ENCODE measurements at places on chromosomes 12 and 14. TPM values are rescaled to one million over a fixed set of nuclear protein-coding genes. Genes with fewer than 3 reads are reported as not detected.

The KRT73 gene
- not detected for total RNA-seq

The SERPINA9 gene
- not detected for total RNA-seq

The ERC1 gene
- 111 TPM for total RNA-seq

The SYNDIG1L gene
- total RNA-seq = not detected

The ESR2 gene
- 0.23 TPM for total RNA-seq

The ACSM4 gene
- not detected for total RNA-seq

The FLVCR2 gene
- 13.4 TPM for total RNA-seq

The RPGRIP1 gene
- total RNA-seq = 0.12 TPM

The ASCL1 gene
- total RNA-seq = not detected

The C14orf132 gene
- total RNA-seq = 0.05 TPM

The TEDC1 gene
- total RNA-seq = 30.8 TPM

DNA sequence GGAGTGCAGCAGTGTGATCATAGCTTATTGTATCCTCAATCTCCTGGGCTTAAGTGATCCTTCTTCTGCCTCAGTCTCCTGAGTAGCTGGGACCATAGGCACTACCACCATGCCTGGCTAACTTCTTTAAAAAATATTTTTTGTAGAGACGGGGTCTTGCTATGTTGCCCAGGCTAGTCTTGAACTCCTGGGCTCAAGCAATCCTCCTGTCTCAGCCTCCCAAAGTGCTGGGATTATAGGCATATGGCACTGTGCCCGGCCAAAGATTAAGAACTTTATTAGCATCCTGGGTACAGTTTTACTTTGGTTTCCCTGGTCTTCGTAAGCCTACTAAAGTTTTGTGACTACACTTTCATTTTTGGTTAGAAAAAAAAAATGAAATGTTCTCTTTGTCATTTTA lies 84.4 kb downstream of the ACADS start:
- no peak for DNase-seq

- peak; percentile 12 for DNase-seq
Observed at GRCh38 chr14:52790011-52790755, 1.2 kb downstream of the GNPNAT1 start.

- no peak for DNase-seq
Observed at GRCh38 chr14:100610511-100611217, 23.4 kb upstream of the BEGAIN start.

GRCh38 chr12:40646456-40646855 lies 45.8 kb upstream of the CNTN1 start:
- no peak for DNase-seq

GRCh38 chr12:126950266-126950665 lies 1316.7 kb upstream of the TMEM132C start:
- DNase-seq = no peak

DNA sequence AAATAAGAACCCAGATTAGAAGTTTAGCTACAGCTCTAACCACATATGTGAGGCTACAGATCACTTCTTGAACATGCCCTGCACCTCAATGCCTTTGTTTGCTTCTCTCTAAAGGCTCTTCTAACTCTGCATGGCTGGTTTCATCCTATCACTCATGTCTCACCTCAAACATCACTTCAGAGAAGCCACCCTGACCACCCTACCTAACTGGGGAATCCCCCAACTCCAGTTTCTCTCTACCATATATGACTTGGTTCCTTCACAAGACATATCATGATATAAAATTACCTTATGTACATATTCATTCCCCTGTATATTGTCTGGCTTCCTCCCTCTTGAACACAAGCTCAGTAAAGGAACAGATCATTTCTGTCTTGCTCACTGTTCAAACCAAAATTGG lies 250.2 kb upstream of the GRIP1 start:
- no peak for DNase-seq

GRCh38 chr12:107282628-107283027 lies 189.3 kb upstream of the CRY1 start:
- no peak for DNase-seq

GRCh38 chr14:75340921-75341320 lies 62.3 kb downstream of the FOS start:
- DNase-seq = no peak

DNA sequence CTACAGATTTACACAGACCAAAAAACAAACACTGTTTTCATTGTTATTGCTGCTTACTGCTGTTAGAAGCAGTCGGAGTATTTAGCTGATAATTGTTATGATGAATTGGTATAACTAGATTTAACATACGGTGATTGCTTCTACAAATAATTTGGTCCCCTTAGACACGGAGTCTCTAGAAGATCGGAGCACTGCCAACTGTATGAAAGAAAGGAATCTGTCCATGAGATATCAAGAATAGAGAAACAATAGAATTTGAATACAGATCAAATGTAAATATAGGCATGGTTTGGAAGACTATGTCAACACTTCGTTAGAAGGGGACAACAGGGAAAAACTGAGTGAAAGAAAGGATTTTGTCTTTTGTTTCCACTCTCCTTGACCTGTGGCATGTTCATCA lies 110.9 kb downstream of the PPP2R5E start:
- no peak for DNase-seq

GRCh38 chr14:98606816-98607215 lies 665.2 kb downstream of the BCL11B start:
- DNase-seq = no peak

- no peak for DNase-seq
Observed at GRCh38 chr12:100901266-100901665, 106.7 kb downstream of the ANO4 start.

GRCh38 chr12:98373025-98373554 lies 142.3 kb upstream of the TMPO start:
- DNase-seq = no peak

DNA sequence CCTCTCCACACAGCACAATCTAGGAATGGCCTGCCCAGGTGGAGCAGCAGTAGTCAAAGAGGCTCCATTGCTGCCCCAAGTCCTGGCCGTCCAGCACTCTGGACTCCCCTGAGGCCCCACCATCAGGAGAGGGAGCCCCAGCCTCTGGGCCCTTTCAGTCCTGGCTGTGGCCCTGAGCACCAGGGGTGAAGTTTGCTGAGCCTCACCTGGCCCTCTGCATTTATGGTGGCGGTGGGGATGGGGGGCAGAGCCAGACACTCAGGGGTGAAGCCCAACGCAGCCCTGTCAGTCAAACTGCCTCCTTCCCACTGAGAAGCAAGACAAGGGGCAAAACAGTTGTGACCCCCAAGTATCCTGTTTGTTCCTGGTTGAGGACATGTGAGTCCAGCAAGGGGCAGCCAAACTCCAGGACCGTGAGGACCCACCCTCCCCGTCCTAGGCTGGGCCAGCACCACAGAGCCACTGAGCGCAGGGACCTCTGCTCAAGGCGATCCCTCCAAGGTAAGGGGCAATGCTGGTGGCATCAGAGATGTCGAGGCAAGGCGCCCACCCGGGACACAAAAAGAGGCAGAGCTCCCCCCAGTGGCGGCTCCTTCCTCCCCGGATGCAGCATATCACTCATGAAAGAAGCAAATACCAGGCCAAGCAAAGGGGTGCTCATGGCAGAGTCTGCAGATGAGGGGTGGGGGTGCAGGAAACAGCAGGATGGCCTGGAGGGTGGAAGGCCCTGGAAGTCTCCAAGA lies 4.8 kb upstream of the AMN start:
- peak; percentile 60 for DNase-seq

- DNase-seq = no peak
Observed at GRCh38 chr12:15443611-15444010, 121.3 kb downstream of the PTPRO start.

DNA sequence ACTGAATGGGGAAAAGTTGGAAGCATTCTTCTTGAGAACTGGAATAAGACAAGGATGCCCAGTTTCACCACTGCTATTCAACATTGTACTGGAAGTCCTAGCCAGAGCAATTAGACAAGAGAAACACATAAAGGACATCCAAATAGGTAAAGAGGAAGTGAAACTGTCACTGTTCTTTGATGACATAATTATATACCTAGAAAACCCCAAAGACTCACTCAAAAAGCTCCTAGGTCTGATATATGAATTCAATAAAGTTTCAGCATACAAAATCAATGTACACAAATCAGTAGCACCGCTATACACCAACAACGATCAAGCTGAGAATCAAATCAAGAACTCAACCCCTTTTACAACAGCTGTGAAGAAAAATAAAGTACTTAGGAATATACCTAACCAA lies 157.3 kb upstream of the DDHD1 start:
- no peak for DNase-seq

- DNase-seq = no peak
Observed at GRCh38 chr12:49413796-49414195, 46.5 kb downstream of the SPATS2 start.

- DNase-seq = peak; percentile 14
Observed at GRCh38 chr14:105857220-105857825, 330.9 kb downstream of the TMEM121 start.

DNA sequence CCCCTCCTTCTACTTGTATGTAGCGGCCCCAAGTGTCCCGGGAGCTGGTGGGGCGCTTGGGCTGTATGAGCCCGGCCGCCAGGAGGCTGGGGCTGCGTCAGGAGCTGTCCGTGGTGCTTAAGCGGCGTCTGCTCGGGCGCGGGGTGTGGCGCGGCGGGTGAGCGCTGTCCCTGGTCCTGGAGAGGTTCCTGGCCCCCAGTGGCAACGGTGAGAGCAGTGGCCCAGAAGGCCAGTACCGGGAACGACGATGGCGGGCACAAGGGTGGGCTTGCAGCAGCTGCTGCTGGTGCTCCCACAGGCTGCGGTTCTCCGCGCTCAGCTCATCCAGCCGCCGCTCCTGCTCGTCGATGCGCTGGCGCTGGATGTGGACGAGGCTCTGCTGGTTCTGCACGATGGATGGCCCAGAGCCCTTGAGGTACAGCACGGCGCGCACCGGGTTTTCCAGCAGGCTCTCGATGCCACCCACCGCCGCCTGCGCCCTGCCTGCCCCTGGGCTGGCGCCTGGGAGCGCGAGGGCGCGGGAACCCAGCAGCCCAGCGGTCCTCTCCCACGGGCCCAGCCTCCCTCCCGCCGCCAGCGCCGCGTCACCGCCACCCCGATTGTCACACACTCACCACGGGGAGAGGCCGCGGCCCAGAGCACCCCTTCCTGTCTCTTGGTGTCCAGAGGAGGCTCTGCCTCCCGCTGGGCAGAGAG lies 41.9 kb upstream of the FKBP4 start:
- peak; percentile 92 for DNase-seq

DNA sequence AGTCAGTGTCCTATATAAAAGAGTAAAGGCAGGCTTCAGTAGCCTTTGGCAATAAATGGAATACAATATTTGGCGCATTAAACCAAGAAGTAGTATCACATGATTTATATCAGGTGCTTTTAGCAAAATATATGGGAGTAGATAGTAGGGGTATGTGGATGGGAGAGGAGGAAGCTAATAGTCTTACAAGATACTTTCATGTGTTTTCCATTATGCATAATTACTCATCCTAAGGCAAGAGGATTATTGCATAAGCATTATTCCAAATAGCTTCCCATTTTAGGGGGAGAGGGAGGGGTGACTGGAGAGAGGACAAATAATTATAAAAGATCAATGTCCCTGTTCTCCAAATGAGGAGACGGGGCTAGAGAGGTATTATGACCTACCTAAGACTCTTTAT lies 104.3 kb downstream of the DUSP6 start:
- DNase-seq = no peak

DNA sequence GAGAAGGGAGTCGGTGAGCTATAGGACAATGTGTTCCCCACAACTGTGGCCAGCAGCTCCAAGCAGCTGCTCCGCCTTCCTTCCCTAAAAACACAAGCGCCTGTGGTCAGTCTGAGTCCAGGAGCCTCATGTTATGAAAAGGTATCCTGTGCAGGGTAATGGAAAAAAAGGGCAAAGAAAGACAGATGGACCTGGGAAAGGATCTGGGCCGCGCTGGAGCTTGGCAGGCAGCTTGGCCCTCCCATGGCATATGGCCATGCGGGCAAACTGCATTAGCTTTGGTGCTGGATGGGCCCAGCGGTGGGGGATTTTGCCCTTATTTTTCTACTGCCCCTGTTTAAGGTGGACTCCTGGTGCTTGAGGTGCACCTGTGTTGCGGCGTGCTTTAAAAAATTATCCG lies 23.7 kb upstream of the CHST11 start:
- DNase-seq = no peak

- no peak for DNase-seq
Observed at GRCh38 chr12:116443821-116444589, 115.2 kb upstream of the MAP1LC3B2 start.

- no peak for DNase-seq
Observed at GRCh38 chr12:131818821-131819585, 9.2 kb upstream of the MMP17 start.

DNA sequence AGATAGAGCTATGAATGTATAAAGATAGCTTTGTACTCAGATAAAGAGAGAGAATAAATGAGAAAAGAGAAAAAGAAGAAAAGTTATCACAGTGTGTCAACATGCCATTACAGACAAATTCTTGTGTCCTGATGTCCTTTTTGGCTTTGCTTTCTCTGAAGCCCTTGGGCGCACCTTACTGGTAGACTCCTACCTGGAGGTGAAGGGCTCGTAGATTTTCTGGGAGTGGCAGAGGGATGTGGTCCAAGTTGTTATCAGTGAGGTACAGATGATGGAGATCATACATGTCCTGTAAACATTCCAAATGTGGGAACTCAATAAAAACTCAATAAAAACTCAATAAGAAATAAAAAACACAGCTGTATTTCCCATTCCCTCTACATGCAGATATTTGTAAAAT lies 14.9 kb upstream of the CCER1 start:
- DNase-seq = no peak

GRCh38 chr14:31173120-31173837 lies 34.3 kb downstream of the HECTD1 start:
- DNase-seq = no peak

DNA sequence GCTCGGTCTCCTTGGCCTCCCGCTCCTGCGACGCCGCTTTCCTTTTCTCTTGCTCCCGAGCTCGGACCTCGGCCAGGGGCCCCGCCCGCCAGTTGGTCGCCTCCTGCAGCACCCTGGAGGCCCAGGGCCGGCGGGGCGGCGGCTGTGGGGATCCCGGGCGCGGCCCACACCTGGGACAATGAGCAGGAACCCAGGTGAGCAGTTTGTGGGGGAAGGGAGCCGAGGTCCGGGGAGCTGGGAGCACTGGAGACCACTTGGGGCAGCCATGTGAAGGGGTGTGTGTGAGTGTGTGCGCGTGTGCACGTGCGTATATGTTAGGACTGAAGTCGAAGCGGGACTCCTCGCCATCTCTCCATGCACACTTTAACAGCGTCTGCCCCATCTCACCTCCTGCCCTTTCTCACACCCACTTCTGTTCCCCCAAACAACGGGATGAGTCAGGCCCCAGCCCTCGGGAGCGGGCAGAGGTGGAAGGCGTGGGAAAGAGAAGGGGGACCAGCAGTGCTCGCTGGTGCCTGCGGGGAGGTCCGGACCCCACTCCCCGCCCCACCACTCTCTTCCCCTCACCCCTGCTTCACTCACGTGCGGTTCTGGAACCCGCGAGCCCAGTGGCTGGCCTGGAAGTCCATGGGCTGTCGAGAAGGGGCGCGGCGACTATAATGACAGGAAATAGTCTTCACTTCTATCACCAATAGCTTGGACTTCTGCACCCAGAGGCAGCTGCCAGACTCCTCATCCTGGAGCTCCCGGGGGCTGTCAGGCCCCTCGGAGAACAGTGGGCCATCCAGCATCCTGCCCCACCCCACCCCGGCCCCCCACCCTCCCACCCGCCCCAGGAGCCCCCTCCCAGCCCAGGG lies 450 bp downstream of the DDN start:
- peak; percentile 70 for DNase-seq
